ENCODE measurements at places on chromosomes 7 and 10.

GRCh38 chr10:87094373-87095235 is at the start of the genes GLUD1 and SHLD2:
GLUD1 (minus strand) TSS chr10:87094843; CDS start chr10:87094769, 74 bp downstream.
SHLD2 (plus strand) TSS chr10:87095206; CDS start chr10:87151355, 56,149 bp downstream.
- peaks cover 47% of the 10 kb centered on the region for H3K4me1 ChIP-seq
- peak within 1 kb of the TSS; percentile 94 for H3K4me3 ChIP-seq
- H3K27me3 ChIP-seq: peaks cover 9% of the 10 kb centered on the region
- peak; percentile 92 for DNase-seq
- peak within 1 kb of the TSS; percentile 98 for H3K27ac ChIP-seq

- no peaks in the 10 kb centered on the region for H3K27me3 ChIP-seq
- no peaks in the 10 kb centered on the region for H3K36me3 ChIP-seq
- no peak overlapping the region for H3K27ac ChIP-seq
Measured at GRCh38 chr7:11332186-11332864, 358.7 kb downstream of the PHF14 start.

GRCh38 chr7:117767951-117768350 is 105.3 kb downstream of the CTTNBP2 start:
- no peak overlapping the region for H3K27ac ChIP-seq
- no peaks in the 10 kb centered on the region for H3K36me3 ChIP-seq
- peaks cover 5% of the 10 kb centered on the region for H3K4me1 ChIP-seq
- H3K27me3 ChIP-seq: no peaks in the 10 kb centered on the region
- no peak for DNase-seq
- H3K4me3 ChIP-seq: no peak overlapping the region

GRCh38 chr7:106757846-106758245 is 96.9 kb upstream of the CCDC71L start:
- DNase-seq: no peak
- no peaks in the 10 kb centered on the region for H3K4me1 ChIP-seq
- H3K4me3 ChIP-seq: no peak overlapping the region
- no peak overlapping the region for H3K27ac ChIP-seq
- no peaks in the 10 kb centered on the region for H3K36me3 ChIP-seq

DNA sequence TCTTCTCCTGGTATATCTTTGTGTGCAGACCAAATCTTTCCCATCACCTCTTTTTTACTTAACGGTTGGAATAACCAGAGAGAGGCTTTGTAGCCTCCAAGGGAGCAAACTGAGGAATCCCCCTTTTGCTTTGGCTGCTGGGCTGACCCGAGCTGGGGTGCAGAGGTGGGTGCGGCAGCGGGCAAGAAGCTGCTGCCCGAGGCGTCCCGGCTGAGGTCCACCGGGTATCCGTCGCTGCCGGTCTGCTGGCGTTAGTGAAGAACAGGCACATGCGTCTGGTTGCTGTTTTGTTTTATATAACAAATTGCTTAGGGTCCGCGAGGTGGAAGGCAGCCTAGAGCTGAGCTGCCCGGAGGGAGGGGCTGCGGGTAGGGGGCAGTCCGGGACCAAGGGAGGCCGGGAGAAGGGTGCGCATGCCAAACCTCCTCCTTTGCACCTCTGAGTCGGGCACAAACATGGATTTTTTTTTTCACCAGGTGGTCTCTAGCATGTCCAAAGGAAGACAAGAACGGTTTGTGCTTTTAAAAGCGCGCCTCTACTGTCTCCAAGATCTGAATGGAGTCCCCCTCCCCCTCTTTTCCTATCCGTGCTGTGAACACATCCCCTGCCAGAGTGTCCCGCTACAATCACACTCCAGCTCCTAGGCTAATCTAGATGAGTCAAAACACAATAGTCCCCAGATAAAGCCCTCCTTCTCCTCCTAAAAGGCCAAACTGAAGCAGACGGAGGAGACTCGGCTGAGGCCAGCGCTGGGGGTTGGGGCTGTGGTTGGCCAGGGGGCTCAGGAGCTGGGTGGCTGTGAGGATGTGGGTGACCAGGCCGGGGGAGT is 6.8 kb upstream of the GATA3 start:
- no peaks in the 10 kb centered on the region for H3K36me3 ChIP-seq
- peak overlapping the region; percentile 7 for H3K4me3 ChIP-seq

GRCh38 chr10:17273403-17273802 is 45.4 kb downstream of the VIM start:
- DNase-seq: no peak
- no peak overlapping the region for H3K4me3 ChIP-seq
- H3K27ac ChIP-seq: no peak overlapping the region
- H3K4me1 ChIP-seq: no peaks in the 10 kb centered on the region
- peaks cover 6% of the 10 kb centered on the region for H3K36me3 ChIP-seq

DNA sequence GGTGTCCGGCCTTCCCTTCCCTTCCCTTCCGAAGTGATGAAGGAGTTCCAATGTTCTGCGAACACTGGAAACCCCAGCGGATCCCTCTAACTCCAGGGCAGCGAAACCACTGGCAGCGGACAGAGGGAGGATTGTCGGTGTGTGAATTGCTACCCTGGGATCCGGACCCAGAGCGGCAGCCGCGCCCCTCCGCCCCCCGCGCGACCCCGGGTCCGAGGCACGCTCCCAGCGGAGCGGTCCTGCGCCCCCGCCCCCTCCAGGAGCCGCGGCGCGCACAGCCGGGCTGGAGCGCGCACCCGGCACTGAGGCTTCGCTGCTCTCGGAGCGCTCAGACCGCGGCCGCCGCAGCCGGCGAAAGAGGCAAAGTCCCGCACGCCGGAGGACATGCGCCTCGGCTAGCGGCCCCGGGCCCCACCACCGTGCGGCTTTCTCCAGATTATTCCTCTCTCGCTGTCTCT is at the start of gene PTPRZ1:
Gene PTPRZ1 (plus strand): TSS at position 331 of the 458 bp plus-strand sequence. CDS start 339 bp downstream, outside the sequence.
- H3K4me1 ChIP-seq: no peaks in the 10 kb centered on the region
- DNase-seq: no peak
- H3K4me3 ChIP-seq: peak within 1 kb of the TSS; percentile 5
- peaks cover 13% of the 10 kb centered on the region for H3K27me3 ChIP-seq

DNA sequence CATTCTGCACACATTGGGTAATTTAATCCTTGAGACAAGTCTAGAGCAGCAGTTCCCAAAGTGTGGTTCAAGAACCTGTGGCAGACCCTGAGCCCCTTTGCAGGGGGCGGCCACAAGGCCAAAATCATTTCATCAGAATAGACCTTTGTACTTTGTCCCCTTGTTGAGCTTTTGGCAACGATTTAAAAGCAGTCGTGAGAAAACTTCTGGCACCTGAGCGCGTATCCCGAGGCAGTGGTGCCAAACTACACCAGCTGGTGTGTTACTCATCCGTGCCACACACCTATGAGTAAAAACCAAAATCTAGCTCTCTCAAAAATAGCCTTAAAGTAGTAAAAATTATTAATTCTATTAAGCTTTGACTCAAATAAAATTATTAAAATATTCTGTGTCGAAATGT is 306.8 kb downstream of the SDK1 start:
- peaks cover 16% of the 10 kb centered on the region for H3K27me3 ChIP-seq
- H3K27ac ChIP-seq: no peak overlapping the region
- H3K36me3 ChIP-seq: peaks cover 3% of the 10 kb centered on the region
- no peaks in the 10 kb centered on the region for H3K4me1 ChIP-seq
- DNase-seq: no peak
- no peak overlapping the region for H3K4me3 ChIP-seq

- H3K27me3 ChIP-seq: no peaks in the 10 kb centered on the region
- H3K4me3 ChIP-seq: no peak overlapping the region
- H3K27ac ChIP-seq: no peak overlapping the region
- no peak for DNase-seq
- no peaks in the 10 kb centered on the region for H3K36me3 ChIP-seq
Measured at GRCh38 chr10:66218981-66219587, 706.8 kb upstream of the LRRTM3 start.

DNA sequence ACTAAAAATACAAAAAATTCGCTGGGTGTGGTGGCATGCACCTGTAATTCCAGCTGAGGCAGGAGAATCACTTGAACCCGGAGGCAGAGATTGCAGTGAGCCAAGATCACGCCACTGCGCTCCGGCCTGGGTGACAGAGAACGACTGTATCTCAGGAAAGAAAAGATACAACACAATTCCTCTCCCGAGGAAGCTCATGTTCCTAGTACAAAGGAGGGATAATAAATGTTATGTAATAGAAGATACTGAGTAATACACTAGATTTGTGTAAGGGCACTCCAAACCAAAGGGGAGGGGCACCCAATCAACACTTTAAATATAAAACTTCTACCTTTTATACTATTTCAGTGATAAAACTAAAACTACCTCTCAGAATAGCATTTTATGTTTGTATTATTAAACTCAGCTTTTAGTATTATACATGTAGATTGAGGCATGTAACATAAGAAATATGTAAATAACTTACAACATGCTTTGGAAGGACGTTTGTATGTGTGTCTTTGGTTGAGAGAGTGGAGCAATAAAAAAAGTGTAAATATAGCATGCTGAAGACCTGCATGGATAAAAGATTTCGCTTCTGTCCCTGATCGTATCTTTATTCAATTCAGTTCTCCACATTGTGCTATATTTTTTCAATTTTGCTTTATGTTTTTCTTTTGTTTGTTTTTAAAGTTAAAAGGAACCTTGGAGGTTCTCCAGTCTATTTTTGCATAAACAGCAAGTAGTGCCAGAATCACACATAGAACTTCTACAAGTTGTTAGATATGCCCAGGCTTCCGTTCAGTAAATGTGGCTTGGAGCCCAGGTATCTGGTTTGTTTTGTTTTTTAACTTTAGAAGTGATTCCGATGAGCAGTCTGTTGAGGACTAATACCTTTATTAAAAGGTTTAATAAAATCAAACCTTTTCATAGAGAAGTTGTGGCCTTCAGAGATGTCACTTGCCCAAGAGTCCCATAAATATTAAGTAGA is 71.9 kb downstream of the WAC start:
- H3K27ac ChIP-seq: peak overlapping the region; percentile 60
- DNase-seq: no peak
- no peaks in the 10 kb centered on the region for H3K27me3 ChIP-seq
- H3K36me3 ChIP-seq: peaks cover 3% of the 10 kb centered on the region

DNA sequence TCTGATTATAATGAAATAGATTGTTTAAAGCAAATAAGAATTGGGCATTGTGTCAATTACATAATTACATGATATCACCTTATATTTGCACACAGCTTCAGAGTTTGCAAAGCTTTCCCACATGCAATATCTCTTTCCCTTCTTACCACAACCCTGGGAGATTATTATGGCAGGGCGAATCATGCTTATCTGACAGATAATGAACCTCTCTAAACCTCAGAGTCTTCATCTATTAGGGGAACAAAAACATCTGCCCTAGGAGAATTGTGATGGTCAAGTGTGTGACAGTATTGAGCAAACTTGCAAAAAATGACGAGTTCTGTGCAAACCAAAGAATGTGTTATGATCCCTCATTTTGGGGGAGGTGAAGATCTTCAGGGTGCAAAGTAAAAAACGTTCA is 90.0 kb downstream of the MYOF start:
- no peaks in the 10 kb centered on the region for H3K36me3 ChIP-seq
- H3K27ac ChIP-seq: no peak overlapping the region
- no peak overlapping the region for H3K4me3 ChIP-seq
- no peak for DNase-seq
- H3K27me3 ChIP-seq: peaks cover 5% of the 10 kb centered on the region

DNA sequence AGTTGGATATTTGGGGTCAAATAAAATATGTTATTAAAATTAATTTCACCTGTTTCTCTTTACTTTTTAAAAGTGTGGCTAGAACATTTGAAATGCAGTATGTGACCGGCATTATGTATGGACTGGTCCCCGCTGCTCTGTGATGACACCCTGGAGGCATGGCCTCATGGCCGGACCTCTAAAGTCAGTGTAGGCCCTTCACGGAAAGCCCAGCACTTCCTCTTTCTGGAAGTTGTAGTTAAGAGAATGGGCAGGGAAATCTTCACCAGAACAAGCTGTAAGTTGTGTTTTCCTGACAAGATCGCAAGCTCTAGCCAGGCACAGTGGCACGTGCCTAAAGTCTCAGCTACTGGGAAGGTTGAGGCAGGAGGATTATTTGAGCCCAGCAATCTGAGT is 38.3 kb upstream of the SRGN start:
- no peak overlapping the region for H3K4me3 ChIP-seq
- no peaks in the 10 kb centered on the region for H3K36me3 ChIP-seq
- peaks cover 13% of the 10 kb centered on the region for H3K27me3 ChIP-seq

DNA sequence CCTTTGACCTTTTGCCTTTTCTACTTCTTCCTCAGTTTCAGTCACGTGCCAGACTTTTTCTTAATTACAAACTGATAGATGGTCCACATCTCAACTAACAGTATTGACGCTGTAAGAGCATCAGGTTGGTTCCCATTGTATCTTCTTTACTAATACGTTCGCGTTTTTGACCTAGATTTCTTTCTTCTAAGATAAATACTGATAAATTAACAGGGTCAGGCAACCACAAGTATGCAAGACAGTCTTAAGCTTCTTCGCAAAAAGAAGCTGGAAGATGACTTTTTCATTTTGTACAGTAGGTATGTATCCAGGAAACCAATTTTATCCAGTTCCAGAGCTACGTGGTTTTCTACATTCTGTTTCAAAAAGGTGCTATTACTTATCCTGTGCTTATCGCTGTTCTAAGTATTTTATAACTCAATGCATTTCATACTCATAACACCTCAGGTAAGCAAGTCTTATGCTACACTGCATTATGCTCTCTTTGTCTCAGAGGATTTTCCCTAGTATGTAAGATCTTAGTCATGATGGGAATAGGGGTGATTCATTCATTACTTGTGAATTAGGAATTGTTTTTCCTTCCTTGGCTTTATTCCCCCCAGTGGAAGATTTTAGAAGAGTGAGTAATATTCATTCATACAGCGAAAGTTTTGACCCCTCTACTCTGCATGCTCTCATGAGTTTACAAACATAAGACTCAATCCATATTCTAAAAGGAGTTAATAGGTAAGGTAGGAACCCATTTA is 955 bp downstream of the DUS4L start:
- no peak for DNase-seq
- H3K4me3 ChIP-seq: peak overlapping the region; percentile 96
- peaks cover 38% of the 10 kb centered on the region for H3K4me1 ChIP-seq

- no peak for DNase-seq
- no peaks in the 10 kb centered on the region for H3K36me3 ChIP-seq
- peaks cover 2% of the 10 kb centered on the region for H3K27me3 ChIP-seq
- H3K4me3 ChIP-seq: no peak overlapping the region
- no peak overlapping the region for H3K27ac ChIP-seq
- no peaks in the 10 kb centered on the region for H3K4me1 ChIP-seq
Measured at GRCh38 chr10:64733980-64734379, 1212.8 kb downstream of the REEP3 start.

- DNase-seq: no peak
- H3K27ac ChIP-seq: no peak overlapping the region
- H3K4me1 ChIP-seq: no peaks in the 10 kb centered on the region
- H3K27me3 ChIP-seq: no peaks in the 10 kb centered on the region
- no peaks in the 10 kb centered on the region for H3K36me3 ChIP-seq
Measured at GRCh38 chr7:90579181-90579688, 16.9 kb upstream of the CDK14 start.

DNA sequence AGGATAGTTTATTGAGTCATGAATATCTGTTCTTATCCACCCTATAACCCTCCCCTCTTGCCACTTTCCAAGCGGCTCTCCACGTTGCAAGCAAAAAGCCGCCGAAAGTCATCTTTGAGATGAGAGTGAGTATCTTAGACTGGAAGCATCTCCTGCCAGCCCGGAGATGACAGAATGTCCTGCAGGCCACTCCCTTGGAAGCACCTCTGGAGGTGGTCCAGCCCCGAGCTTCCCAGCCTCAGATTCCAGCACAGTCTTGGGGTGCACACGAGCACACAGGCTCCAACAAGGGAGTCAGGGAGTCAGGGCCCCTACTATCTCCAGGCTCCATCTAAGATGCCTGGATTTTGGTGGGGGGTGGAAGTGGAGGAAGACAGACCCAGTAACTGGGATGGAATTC is 5.5 kb upstream of the ELN start:
- H3K36me3 ChIP-seq: no peaks in the 10 kb centered on the region
- no peak for DNase-seq
- H3K4me3 ChIP-seq: no peak overlapping the region
- H3K27me3 ChIP-seq: peaks cover 13% of the 10 kb centered on the region
- H3K27ac ChIP-seq: no peak overlapping the region
- H3K4me1 ChIP-seq: no peaks in the 10 kb centered on the region

- no peak overlapping the region for H3K27ac ChIP-seq
- no peaks in the 10 kb centered on the region for H3K36me3 ChIP-seq
- H3K4me1 ChIP-seq: no peaks in the 10 kb centered on the region
- H3K4me3 ChIP-seq: no peak overlapping the region
- H3K27me3 ChIP-seq: peaks cover 1% of the 10 kb centered on the region
Measured at GRCh38 chr7:7292608-7293007, 110.3 kb downstream of the C1GALT1 start.

Measured in immature natural killer cell (primary cell).